Tongue (tissue), 3 donors: ENCODE measurements at places on chromosomes 16 and 17. TPM values are rescaled to one million over a fixed set of nuclear protein-coding genes. Genes with fewer than 3 reads are reported as not detected.

- DNase-seq, result no peak
These were observed 5.0 kb upstream of the ADGRG1 start for GRCh38 chr16:57623251-57624043.

DNA sequence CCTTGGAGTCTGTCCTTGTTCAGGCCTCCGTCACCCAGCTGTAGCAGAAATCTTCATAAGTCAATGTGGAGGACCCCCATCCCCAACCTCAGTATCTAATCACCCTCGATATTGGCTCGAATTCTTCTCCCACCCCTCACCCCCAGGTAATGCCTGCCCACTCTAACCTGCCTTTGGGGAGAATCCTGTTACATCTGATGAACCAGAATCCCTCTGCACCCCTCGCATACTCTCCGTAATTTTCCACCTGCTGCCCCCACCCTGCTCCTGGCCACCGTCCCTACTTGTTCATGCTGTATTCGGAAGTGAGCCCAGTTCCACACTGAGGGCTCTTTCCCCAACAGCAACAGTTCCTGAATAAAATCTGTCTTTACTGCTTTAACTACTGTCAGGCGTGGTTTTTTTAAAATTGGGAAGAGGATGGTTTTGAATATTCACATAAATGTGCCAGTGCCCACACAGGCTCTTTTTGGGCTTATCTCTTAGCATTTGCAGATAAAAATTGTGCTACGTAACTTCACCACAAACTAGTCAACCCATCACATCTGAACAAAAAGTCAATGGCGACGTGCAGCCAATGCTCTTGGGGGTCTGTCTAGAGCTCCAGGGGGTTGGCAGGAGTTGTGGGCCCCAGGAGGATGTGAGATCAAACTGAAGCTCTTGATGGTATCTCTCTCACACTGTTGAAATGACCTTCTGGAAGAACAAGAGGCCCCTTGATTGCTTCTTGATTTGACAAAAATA is 73.7 kb downstream of the NETO2 start:
- DNase-seq, result no peak

The FBXW10B gene
- 1.6 TPM for total RNA-seq

DNA sequence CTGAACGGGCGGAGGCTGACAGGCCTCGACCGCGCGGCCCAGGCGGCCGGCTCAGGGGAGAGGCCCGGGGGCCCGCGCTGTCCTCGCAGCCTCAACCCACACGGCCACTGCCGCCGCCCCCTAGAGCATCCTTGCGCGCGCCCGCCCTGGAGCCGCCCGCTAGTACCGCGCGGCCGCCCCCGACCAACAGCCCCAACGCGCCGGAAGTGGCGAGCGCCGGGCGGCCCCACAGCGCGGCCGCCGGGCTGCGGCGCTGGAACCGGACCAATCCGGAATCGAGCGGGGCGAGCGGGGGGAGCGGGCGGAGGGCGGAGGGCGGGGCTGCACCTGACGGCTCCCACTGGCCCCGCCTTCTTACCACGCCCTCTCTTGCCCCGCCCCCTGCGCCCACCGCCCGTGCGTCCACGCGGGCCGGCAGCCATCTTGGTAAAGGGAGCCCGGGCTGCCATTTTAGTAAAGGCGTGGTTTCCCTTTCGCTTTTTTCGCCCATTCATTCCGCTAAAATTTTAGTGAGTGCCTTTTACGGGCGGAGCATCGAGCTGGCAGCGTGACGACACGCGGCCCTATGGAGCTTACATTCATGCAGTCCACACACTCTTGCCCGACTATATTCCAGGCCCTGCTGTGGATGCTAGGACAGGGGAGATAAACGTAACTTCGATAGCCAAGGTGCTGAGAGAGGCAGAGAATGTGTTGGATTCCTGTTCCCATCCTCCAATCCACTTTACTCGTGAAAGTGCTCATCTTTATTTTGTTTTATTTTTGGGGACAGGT is at the start of gene XPO6:
TSS of gene XPO6 (minus strand) at position 208 of the 774 bp plus-strand sequence. CDS start 597 bp downstream, outside the sequence.
- DNase-seq, result peak; percentile 98

DNA sequence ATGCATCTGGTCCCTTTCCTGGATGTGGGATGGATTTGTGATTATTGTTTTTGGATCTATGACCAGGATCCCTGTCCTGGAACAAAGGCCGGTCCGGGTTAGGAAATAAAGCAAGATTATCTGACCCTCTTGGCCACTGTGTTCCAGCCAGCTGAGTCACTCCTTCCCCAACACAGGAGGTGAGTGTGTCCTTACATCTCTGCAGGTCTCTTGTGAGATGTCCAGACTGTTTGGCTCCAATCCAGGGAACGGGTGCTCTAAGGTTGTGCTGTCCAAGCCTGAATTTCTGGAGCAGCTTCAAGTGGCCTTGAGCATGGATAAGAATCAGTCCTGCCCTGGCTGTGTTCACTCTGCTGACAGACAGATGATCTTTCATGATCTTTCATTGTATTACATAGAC is 136.5 kb upstream of the CCL2 start:
- no peak for DNase-seq

DNA sequence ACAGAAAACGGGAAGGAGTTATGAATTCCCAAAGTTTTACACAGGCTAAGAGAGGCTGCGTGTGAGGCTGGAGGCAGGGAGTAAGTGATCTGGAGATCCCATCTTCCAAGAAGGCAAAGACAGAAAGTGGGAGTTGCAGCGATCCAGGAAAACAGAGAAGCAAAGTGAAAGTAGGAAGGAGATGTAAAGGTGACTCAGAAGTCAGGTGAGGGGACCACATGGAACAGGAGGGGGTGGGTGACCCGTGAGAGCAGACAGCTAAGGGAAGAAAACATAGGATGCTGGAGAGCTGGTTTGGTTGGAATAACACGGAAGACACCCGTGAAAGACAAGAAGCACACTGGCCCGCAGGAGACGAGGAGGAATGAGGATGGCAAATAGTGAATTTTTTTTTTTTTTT is 1.3 kb downstream of the ALOX12 start:
- DNase-seq, result no peak

The SLC16A6 gene
- total RNA-seq, result 2.7 TPM

DNA sequence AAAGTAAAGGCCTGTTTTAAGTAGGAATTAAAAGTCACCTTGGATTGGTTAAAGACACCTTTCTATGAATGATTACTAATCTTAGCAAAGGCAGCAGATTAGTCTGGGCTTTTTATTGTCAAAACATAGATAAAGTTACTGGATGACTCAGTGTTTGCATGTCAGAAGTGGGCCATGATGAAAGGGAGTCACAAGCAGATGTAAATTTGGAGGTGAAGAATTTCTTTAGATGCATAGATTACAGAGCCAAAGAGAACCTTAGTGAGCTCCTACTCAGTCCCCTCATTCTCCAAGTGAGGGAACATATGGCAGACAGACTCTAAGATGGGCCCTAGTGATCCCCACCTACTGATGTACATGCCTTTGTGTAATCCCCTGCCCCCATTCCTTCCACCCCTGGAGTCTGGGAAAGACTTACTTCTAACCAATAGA is 124.5 kb downstream of the HS3ST3A1 start:
- no peak for DNase-seq

- no peak for DNase-seq
These were observed 5.2 kb upstream of the ZFP90 start for GRCh38 chr16:68533937-68534336.
